ENCODE measurements at places on chromosomes 3 and 15.

DNA sequence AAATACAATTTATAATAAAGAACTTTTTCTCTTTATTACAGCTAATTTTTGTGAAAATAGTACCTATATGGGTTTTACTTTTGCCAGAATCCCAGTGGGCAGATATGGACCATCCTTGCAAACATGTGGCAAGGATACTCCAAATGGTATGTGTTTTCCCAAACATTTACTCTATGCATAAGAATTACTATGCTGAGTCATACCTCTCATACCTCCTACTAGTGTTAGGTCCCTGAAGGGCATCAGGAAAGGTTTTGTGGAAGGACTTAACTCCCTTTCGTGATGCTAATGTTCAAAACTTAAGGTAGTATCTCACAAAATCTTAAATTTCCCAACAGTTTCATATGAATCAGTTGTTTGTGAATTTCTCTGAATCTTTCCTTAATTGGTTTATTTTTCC, 21.3 kb downstream of the ADGRG7 start:
- DNase-seq, result no peak

DNA sequence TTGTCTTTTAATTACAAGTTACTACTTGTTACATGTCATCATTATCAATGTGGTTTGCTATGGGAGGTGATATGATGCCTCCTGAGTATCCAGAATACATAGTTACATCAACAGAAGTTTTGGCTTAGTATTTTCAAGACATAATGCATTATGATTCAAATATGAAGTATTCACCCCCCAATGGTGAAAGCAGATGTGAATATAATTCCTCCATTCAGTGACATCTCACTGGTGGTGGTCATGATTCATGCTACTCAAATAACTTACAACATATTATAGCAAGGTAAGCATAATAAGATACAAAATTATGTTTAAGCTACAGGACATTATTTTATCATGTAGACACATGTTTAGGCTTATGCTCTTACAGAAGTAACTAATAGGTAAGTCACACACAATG, 34.9 kb upstream of the TTBK2 start:
- DNase-seq, result no peak

DNA sequence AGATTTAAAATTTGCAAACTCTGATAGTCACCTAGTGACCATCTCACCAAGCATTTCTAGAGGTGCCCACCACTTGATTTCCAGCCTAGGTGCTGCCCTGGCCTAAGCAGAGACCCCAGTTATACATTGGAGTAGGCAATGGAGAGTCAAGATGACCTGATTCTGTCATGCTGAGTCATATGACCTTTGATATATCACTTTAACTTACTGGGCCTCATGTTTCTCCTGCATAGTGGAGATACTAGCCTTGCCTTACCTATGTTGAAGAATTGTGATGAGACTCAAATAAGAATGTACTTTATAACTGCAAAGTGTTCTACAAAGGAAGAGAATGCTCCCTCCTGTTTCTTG, 75.5 kb upstream of the XCR1 start:
- no peak for DNase-seq

DNA sequence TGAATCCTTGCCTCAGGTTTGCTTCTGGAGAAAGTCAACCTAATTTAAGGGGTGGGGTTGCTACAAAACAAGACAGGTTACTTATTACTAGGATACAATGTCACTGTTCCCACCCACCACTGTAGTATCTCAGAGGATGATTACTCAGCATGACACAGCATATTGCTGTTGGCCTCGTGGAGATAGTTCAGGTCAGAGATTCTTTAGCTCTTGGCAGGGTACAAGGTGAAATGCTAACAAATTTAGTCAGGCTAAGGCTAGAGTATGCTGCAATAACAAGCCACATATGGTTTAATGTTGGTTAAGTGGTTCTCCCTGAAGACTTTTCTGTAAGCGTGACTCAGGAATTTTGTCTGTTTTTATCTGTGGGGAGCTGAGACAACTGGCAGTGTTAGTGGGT, 161.8 kb downstream of the EDEM1 start:
- no peak for DNase-seq

GRCh38 chr3:23624305-23624704, 181.4 kb upstream of the UBE2E1 start:
- no peak for DNase-seq

- no peak for DNase-seq
These were observed 368.1 kb upstream of the UBE2E2 start for GRCh38 chr3:22835041-22835440.

DNA sequence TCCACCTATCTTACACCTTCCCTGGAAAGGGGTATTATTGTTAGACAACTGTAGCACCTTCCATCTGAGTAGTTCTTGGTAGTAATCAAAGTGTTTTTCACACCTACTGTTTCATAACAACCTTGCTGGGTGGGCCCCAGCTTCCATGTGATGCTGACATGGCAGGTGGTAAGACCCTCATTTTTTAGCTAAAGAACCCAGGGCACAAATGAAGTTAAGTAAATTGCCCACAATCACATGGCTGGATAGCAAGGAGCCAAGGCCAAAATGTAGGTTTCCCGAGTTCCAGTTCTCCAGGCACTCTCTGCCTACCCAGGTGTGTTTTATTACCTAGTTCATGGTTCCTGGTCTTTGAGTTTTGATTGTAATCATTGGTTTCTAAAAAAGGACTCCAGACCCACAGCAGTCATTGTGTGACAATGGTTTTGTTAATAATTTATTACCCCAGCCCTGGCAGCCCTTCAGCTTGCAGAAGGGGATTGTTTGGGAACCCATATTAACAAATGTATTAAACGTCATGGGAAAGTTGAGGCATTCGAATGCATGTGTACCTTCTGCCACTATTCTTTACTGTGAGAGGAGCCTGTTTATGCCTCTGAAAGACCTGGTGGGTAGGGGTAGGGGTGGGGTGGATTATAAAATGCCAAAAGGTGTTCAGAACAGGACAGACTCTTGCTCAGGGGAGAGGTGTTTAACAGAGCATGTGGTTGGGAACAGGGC, 222.2 kb upstream of the BHLHE40 start:
- no peak for DNase-seq

DNA sequence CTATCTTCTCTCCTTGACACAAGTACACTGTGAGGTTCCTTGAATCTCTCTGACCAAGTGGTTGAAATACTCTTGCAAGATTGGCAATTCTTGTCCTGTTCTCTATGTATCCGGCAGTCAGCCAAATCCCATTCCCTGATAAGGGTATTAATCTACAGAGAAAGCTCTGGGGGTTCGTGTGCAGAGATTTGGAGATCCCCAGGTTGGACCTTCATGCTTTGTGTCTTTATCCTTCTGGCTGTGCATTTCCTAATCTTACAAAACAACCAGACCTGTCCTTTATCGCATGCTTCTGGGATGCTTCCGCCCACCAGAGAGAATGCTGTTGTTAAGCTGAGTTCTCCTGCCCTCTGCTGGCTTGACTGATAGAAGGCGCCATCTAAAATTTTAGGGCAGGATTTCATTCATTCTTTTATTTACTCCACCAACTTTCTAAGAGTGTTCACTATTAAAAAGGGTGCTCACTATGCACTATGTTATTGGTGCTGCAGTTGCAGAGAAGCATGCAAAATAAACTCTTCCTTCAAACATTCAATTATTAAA, 8.6 kb upstream of the SST start:
- peak; percentile 14 for DNase-seq

DNA sequence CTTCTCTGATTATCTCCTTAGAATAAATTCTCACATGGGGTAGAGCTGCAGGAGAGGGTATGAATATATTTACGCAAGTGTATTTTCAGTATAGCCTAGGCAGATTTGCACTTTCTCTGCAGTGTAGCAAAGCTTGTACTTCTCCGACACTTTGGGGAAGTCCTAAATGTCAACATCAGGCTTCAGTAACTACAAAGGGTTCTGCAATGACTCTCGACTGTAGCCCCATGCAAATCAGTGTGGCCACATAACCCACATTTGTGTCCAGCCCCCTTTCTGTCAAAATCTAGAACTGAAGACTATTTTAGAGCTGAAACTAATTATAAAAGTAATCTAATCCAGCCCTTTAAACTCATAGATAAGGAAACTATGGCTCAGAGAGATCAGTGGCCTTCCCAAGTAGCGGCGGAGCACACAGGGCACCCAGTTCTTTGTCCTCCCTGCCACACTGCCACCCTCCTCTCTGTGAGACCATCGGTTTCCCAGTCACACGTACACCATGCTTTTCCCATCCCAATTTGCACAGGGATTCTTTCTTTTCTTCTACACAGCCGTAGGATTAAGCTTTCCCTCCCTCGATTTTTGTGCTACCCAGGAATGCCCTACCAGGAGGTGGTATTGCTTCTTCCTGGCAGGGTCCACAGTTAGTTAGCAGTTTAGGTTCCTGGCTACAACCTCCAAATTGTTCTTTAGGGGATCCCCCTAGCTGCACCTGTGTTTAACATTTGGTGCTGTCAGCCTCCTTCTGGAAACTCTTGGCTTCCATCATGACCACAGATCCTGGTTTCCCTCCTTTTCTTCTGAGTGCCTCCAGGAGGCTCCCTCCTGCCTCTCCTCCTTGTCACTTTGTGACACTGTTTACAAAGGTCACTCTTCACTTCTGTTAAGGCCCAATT, 22.9 kb downstream of the MRAS start:
- DNase-seq, result no peak

DNA sequence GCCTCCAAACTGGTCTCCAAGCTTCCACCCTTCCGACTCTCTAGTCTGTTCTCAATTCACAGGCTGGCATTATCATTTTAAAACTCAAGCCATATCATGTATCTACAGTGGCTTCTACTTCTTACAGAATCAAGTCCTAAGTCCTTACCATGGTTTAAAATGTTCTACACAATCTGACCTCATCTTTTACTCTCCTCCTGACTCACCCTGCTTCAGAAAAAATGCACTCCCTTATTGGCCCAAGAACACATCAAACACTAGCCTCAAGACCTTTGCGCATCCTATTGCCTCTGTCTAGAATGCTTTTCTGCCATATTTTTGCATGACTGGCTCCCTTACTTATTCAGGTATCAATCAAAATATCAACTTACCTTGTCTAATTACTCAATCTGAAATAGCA, 11.0 kb downstream of the MRPL3 start:
- DNase-seq, result no peak

- DNase-seq, result no peak
These were observed 155.3 kb downstream of the ATP10A start for GRCh38 chr15:25707656-25708365.

DNA sequence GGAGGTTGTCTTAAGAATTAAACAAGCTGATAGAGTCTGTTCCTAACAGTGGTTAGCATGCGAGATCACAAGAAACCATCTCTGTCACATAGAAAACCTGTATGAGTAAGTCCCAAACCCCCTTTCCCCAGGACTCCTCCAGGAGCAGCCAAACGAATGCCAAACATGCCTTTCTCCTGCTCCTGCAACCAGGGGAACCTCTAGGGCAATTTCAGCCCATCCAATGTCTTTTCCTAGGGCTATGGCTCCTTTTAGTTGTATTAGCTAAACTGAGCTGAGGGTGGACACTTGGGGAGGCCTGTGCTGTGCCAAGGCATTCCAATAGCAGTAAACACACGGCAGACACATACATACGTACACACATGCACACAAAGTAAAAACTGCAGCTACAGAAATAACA, 36.5 kb upstream of the TIMP4 start:
- DNase-seq, result no peak

DNA sequence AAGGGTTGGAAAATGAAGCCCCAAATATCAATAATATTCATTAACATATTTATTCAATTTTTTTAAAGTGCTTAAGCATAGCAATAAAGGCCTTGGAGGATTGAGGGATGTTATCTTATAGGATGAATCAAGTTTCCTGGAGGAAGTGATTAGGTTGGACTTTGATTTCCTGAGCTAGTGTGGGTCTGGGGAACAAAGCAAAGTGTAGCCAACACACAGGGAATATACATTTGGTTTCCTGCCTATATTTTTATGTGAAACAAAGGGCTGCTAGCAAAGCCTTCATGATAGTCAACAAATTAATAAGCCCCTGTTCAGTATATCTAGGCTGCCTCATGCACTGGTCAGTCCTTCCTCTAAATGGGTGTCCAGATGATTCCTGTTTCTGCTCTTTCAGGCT, 261.1 kb upstream of the IL12A start:
- no peak for DNase-seq

- DNase-seq, result no peak
These were observed 130.1 kb downstream of the UACA start for GRCh38 chr15:70633103-70633831.

DNA sequence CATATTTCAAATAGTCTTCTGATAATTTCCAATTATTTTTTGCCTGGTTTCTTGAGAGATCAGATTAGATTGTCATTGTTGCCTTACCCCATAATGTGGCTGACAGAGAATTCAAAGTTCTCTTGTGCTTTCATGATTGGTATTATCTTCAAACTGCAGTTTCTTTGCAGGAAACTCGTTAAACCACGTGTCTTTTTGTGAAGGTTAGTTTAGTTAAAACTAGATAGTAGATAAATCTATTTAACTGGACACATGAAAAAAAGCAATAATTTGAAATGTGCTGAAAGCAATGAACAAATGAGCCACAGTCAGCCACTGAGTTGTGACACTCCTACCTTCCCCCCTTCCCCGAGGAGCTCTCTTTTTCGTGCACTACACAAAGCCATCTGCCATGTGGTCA, 327.5 kb upstream of the UMPS start:
- DNase-seq, result no peak

DNA sequence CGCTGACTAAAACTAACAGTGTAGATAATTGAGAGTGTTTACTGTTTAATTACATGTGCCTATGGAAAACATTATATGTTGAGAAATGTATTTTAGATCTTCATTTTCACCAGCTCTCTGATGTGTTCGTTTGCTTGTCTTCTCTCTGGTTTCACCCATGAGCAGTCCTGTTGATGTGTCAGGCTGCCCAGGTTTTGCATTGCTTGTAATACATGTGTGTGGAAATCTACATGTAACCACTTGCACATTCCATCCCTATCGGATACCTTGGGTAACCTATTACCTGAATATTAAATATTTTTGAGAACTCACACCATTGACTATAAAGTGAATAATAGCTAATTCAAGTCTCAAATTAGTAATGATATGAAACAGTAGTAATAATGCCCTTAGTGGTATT, 13.1 kb downstream of the PPP4R2 start:
- no peak for DNase-seq

DNA sequence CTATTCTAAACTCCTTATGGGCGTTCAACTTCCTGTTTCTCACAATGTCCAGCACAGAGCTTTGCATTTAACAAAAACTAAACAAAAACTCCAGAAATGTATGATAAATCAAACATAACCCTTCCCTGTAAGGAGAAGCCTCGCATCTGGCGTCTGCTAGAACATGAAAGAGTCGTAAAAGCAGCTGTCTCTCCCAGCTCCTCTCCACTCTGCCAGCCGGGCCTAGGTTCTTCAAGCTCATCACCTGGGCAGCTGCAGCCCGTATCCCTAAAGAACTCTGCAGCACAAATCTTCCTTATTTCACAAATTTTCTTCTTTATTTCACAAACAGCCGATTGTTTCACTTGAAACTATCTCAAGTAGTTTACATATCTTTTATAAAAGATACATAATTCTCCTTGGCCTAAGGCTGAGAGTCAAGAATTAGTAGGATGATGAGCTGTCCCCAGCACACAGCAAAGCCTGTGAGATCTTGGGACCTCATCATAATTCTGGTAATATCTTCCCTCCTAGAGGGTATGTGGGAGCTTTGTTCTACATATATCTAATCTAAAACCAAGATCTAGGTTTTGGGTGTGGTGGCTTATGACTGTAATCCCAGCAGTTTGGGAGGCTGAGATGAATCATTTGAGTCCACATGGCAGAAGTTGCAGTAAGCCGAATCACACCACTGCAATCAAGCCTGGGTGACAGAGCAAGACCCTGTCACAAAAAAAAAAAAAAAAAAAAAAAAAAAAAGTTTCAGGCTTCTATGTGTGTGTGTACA, 35.3 kb downstream of the ANXA2 start:
- peak; percentile 2 for DNase-seq

- no peak for DNase-seq
These were observed 12.4 kb downstream of the MOBP start for GRCh38 chr3:39479701-39480414.

- no peak for DNase-seq
These were observed 12.9 kb downstream of the CRABP1 start for GRCh38 chr15:78353093-78353492.
